NCI-H2081 treated with DMSO at 0.1 percent for 48 hours (cell line): ENCODE measurements at places on chromosomes 1 and 21.

- no peak for DNase-seq
Observed at GRCh38 chr1:225899044-225899925, 10.3 kb upstream of the LEFTY1 start.

DNA sequence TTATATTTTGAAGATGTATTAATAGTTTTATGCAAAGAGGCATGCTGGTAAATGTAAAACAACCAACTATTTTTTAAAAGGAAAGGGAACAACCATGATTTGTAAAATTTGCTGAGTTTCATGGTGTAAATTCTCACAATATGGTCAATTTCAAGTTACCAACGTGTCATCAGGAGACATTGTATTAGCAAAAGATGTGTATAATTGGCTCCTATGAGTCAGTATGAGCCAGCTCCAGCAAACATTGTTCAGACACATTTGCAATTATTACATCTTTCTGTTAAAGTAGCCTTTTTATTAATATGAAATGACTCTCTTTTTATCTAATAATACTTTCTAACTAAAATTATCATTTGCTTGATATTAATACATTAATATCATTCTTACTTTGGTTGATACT lies 15.3 kb downstream of the CFH start:
- no peak for DNase-seq

GRCh38 chr1:31215065-31215570 lies 24.6 kb downstream of the NKAIN1 start:
- no peak for DNase-seq

GRCh38 chr1:178477841-178478240 lies 18.9 kb downstream of the CLEC20A start:
- DNase-seq, result no peak

DNA sequence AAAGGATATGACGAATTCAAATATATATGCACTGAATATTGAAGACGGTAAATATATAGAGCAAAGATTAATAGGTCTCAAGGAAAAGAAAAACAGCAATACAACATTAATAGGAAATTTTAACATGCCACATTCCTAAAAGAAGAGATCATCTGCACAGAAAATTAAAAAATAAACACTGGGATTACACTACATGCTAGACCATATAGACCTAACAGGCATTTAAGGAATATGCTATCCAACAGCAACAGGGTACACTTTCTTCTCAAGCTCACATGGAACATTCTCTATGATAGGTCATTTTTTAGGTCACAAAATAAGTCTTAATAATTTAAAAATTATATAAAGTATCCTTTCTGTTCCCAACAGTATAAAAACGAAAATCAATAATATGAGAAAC lies 1038.3 kb downstream of the KCNT2 start:
- DNase-seq, result no peak

DNA sequence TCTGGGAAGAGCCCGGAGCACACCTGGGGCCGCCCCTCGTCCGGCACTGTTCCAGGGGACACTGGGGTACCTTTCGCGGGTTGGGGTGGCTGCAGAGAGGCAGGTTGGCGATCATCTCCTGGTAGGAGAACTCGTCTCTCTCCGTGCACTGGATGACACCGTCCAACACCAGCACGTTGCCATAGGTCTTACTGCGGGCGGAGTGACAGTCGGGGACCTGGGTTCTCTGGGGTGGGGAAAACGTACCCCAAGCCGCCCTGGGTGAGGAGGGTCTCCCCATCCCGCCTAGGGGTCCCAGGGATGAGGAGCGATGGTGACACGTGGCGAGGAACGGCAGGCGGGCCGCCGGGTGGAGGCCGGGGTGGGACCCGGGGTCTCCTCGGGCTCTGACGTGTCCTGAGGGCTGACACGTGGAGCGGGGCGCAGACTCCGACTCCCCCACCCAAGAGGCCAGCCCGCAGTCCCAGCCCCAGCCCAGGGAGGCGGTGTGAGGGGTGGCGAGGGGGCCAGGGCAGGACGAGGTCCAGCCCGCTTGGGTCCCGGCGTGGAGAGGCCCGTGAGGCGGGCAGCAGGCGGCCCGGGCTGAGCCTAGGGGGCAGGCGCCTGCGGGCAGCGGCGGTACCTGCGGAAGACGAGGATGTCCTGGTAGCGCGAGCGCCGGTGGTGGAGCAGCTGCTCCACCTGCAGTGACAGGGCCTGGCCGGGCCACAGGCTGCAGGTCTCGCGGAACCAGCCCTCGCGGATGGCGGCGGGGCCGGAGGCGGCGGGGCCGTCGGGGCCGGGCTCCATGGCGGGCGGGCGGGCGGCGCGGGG lies 457 bp downstream of the SRM start:
- DNase-seq, result no peak

DNA sequence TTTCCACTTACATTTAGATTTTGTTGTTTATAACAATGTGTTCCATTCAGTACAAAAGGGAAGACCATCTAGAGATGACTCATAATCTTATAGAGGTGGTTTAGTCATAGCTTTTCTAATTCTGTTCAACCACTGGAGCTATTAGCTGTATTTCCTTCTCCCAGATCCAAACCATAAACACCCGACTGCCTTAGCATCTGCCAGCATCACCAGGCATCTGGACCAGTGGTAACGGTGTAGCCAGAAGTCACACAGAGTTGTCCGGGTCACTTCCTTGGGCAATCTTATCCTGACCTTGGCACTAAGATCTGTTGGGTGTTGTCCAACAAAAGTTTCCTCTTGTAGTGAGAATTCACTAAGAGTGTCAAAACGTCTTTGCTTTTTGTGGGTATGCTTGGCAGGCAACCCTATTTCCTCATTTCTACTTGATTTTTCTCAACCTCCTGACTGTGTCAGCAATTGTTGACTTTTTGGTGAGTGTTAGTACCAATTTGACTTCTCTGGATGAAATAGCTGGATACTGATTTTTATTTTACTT lies 372.1 kb upstream of the B3GALT2 start:
- DNase-seq, result no peak

DNA sequence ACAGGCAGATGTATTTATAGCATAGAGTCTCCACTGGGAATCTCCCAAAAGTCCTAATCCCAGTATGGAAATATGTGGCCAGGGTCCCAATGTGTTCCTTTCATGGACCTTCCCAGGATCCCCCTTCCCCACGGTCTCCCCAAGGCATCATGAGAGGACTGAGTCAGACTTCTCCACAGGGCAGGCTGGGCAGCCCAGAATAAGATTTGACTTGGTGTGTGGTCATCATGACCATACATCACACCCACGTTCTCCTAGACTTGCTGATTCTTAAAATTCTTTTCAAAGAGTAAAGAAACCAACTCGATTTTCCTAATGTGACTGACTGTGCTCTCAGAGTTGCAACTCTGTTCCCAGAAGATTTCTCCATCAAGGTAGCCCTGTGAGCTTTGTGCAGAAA lies 93.9 kb upstream of the CD34 start:
- DNase-seq, result no peak

DNA sequence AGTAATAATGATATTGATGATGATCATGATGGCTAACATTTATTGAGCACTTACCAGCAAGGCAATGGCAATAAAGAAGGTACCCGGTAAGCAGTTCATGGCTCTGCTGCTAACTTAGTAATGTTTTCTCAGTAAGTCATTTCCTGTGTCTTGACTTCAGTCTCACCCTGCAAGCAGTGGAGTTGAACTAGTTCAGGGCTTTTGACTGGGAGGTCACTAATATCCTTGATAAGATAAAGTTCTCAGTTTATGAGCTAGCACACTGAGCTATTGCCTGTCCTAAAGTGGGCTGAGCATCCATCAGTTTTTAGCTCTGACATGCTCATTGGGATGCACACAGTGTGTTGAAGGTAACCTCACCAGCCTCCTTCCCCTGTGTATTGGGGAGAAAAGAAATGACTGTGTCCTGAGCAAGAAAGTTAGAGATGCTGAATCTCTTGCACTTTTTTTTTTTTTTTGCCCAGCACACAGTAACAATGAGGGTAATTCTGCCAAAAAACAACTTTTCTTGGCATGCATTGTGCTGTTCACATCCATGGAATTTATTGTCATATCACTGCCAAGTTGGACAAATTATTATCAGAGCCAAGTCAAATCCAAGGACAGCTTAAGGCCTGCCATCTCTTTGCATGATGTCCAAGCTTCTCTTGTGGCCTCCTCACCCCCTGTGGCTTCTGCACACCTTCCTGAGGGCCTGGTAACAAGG lies 55.5 kb upstream of the GADD45A start:
- no peak for DNase-seq
